ENCODE measurements at places on chromosomes 5 and 9.

DNA sequence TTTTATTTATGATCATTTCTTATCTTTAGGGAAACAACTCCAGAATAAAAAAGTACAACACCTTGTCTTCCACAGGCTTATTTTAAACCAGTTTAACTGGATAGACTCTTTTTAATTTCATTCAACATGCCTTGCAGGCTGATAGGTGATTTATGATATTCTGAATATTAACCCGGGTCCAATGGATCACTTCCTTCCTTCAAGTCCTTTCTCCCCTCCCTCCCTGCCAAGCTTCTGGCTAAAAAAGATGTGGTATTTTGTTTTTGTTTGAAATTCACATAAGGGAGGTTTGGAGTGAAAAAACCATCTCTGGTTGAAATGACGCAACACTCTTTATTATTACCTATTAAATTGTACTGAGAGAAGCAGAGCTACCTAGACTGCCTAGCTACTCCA, 265.3 kb downstream of the MLLT3 start:
- no peak for DNase-seq

GRCh38 chr5:76669245-76669644, 46.0 kb upstream of the F2RL2 start:
- no peak for DNase-seq

GRCh38 chr9:95284162-95285080, 33.1 kb downstream of the FANCC start:
- DNase-seq, result no peak

GRCh38 chr5:10227379-10227778, 22.3 kb downstream of the ATPSCKMT start:
- DNase-seq, result no peak

DNA sequence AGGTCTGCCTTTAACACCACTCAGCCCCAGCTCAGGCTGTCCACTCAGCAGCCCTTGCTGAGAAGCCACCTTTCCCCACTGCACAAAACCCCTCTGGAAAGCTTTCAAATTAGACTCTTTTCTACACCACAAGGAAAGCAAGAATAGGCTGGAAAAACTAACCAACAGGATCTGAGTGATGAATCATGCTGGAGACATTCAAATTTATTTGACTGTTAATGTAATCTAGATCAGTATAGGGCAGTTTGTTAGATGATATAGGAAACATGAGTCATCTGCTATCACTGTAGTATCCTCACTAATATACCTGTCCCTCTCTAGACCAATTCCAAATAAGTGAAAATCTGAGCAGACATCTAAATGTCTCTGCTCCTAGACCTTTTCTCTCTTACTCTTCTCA, 127.8 kb upstream of the PAM start:
- DNase-seq, result no peak

DNA sequence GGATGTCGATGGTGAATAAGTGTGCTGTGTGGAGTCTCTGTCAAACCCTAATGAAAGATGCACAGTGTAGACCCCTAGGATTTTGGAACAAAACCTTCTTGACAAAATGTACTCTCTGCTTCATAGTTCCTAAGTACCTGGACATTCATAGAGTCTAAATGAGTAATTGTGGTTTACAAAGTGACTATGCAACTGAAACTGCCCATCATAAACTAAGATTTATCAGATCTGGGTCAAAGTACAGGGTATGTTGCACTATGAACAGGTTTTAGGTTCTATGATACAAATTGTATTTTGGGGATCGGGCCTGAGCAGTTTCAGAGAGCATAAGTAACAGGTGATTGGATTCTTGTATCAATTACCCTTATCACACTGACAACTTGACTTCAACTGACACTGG, 79.4 kb downstream of the LURAP1L start:
- DNase-seq, result no peak

DNA sequence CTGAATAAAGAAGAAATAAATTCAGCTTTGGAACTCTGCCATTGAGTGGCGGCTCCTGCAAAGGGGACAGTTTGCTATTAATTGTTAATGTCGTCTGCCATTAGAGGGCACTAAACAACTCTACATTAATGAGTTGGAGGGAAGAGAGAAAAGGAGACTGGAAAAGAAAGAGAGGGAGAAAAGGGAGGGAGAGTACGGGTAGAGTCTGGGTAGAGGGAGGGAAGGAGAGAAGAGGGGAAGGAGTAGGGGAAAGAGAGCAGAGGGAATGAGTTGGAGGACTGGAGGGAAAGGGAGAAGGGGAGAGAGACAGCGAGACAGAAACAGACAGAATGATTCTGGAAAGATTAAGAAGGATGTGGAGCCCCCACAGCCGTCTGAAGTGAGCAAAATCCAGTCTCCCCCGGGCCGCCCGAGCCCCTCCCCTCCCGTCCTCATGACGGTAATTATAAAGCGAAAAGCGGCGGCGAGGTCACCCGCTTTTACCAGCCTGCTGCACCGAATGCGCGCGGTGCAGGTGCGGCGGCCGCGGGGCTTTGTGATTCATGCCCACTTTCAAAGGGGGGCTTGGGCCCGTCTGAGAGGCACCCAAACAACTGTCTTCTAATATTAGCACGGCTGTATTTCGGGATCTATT, 1.9 kb upstream of the FST start:
- DNase-seq, result peak; percentile 84

GRCh38 chr5:101942321-101942882, 353.7 kb downstream of the SLCO4C1 start:
- DNase-seq, result peak; percentile 22

GRCh38 chr9:84652496-84653120, 16.9 kb upstream of the NTRK2 start:
- no peak for DNase-seq

DNA sequence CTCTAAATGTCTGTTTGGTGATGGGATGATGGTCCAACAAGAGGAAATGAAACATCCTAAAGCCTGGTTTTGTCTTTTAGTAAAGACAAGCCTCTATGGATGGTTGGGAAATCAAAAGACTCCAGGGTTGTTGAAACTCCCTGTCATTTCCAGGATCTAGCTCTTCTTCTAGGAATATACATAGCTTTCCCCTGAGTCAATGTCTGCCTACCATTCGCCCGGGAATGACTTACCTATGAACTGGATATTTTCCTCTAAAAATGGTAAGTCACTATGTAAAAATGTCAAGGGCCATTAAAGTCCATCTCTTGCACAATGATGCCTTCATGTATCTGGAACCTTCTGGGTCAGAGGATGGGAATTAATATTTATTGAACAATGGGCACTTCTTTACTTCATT, 11.1 kb upstream of the KIF12 start:
- no peak for DNase-seq

GRCh38 chr5:87054821-87055220, 212.9 kb upstream of the RASA1 start:
- DNase-seq, result no peak

GRCh38 chr5:148740966-148741742, 85.3 kb upstream of the ADRB2 start:
- peak; percentile 75 for DNase-seq

DNA sequence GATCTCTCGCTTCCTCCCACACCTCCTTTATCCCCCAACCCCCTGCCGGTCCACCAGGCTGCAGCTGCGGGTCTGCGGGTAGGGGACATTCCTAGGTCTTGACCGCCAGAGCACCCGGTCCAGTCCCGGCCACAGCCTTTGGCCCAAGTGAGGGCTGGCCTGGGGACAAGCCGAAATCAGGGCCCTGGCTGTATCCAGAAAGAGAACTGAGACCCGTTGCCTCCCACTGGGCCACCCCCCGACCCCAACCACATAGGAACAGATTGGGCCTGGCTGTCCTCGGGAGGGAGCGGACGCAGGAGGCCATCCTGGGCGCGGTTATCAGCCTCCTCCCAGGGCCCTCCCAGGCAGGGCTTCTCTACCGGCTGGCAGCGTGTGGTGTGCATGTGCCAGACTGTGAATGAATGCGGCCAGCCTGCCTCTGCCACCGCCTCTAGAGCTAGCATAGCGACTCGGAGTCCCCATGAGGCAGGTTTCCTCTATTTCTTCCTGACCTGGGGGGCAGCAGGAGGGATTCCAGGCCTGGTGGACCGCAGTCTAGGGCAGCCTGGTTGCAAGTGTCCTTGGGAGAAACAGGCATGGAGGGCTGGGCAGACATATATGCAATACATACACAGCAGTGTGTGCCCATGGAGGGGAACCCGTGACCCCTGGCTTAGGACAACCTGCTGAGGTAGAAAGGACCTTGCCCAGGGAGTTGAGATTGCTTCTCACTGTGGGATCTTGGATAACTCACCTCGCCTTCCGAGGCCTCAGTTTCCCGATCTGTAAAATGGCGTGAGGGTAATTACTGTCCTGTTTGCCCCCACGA, 1.2 kb downstream of the N4BP3 start:
- DNase-seq, result peak; percentile 78
